Activated T-helper 17 cell treated with anti-CD3 and anti-CD28 coated beads, Interleukin-2, amount 50 U/mL, for 72 hours (primary cell): ENCODE measurements at places on chromosomes 12 and 14. TPM values are rescaled to one million over a fixed set of nuclear protein-coding genes. Genes with fewer than 3 reads are reported as not detected.
A peak's percentile ranks its signal among the peaks of the same experiment; 100 is the strongest.

The GPR84 gene
- total RNA-seq: 2.2 TPM

DNA sequence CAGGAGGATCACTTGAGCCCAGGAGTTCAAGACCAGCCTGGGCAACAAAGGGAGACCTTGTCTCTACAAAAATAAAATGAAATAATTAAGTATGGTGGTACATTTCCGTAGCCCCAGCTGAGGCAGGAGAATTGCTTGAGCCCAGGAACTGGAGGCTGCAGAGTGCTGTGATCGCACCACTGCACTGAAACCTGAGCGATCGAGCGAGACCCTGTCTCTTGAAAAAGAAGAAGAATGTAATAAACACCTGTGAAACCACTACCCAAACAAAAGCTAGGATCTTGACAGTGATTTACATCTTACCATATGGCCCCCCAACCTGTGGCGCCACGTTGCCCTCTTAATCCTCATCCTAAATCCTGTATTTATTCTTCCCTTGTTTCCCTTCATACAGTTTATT is 5.7 kb upstream of the DTX1 start:
- ATAC-seq: no peak

- no peak for ATAC-seq
Measured at GRCh38 chr14:59093902-59094301, 94.6 kb upstream of the DAAM1 start.

The NRXN3 gene
- not detected for total RNA-seq

DNA sequence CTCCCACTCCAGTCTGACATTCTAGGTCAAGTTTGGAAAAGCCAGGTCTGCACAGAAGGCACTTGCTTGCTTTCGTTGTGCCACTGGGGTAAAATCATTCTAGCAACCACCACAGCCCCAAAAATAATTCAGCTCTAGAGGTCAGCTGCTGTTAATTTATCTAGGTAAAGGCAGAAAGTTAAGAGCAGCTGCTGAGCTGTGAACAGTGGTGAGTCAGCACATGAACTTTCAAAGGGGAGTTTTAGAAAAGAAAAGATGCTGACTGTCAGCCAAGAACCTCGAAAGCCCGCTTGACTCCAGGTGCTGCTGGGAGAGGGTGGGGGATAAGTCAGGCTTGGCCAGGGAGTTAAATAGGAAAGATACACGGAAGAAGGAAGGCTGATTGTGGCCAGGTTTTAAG is 12.7 kb downstream of the CCDC197 start:
- ATAC-seq: peak; percentile 43

DNA sequence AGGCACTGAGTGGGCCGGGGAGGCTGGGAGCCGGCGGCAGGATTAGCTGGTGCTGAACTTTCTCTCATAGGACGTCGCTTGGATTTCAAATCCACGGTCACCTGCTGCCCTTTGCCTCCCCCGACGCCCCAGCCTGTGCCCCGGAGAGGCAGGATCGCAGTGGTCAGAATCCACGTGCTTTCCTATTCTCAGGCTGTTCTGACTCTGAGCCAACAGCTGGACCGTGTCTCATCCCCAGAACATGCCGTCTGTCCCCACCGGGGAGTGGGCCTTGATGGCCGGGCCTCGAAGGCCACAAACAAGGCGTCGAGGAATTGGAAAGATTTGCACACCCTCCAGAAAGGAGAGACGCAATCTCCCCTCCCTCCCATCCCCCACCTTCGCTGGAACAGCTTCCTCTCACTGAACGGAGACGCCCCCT is 18.5 kb upstream of the MLXIP start:
- ATAC-seq: no peak

The VWF gene
- 0.04 TPM for total RNA-seq

DNA sequence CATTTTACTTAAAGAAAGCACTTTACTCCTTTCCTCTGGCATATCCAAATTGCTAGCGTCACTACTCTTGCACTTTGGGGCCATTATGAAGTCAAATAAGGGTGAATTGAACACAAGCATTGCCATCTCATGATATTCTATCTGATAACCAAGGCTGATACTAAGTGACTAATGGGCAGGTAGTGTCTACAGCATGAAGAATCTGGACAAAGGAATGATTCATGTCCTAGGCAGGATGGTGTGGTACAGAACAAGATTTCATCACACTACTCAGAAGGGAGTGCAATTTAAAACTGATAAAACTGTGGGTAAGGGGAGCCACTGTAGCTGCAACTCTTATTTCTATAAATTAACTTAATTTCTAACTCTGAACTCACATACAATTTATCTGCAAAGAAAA is 7.7 kb upstream of the SLC6A15 start:
- ATAC-seq: no peak

GRCh38 chr12:9041321-9041720 is 52.0 kb downstream of the KLRG1 start:
- ATAC-seq: no peak

GRCh38 chr14:104115131-104115600 is 23.2 kb upstream of the KIF26A start:
- ATAC-seq: no peak

DNA sequence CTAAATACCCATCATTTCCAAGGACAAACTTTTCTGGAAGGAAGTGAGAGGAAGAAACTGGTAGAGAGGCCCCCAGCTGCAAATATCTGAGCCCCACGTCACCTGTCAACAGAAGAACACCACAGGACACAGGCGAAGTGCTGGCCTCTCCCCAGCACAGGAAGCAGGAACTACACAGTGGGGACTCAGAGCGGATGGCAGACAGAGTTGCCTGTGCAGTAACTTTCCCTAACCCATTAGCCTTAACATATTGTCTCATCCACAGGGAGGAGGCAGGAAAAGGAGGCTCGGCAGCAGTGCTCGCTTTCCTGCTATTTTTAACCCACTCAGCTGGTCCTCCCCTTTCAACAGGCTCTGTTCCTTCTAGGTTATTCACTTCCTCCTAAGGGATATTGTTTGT is 111.5 kb upstream of the TMPO start:
- no peak for ATAC-seq

GRCh38 chr12:93980711-93981110 is 167.7 kb upstream of the PLXNC1 start:
- no peak for ATAC-seq

- ATAC-seq: no peak
Measured at GRCh38 chr14:94532447-94532846, 23.2 kb upstream of the SERPINA12 start.

GRCh38 chr12:70609739-70610491 is 27.3 kb downstream of the PTPRB start:
- peak; percentile 19 for ATAC-seq

- no peak for ATAC-seq
Measured at GRCh38 chr12:6092784-6093722, 31.4 kb downstream of the VWF start.

The HOXC6 gene
- total RNA-seq: not detected

GRCh38 chr14:54503486-54503885 is 6.2 kb upstream of the CGRRF1 start:
- no peak for ATAC-seq

GRCh38 chr12:79634957-79635471 is 55.8 kb downstream of the PAWR start:
- no peak for ATAC-seq

The MGP gene
- total RNA-seq: 0.74 TPM

DNA sequence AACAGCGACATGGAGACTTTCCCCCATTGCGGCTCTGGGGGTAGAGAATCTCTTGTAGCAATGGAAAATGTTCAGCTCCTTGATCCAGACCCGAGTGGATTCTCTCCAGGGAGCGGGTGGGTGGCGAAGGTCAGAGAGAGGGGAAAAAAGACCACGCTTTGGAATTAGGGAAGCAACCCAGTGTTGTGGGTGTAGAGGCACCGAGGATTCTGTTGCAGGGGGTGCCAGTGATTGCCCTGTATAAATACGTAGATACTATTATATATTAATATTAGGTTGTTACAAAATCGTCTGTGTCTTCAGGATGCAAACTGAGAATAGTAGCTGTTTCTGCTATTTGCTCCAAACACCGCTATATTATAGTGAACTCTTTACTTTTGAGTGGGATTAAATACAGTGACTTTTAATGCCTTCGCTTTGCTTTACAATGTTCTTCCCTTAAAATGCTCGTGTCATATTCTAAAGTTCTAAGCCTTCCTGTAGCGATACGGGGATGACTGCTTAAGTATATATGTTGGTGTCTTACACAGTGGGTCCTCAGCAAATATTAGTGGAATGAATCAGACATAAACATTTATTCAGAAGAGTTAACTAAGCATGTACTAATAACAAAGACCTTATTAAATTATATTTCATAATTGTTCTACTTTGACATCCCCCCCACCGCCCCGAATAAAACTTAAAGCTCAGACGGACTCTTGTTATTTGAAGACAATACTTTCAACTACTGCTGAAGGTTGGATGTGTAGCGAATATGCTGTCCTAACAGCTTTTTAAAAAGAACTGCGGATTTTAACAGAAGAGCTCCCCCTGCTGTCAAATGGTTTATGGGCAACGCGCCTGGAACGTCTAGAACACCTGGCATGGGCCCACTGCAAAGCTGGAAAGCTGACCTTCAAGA is 136.4 kb upstream of the KRAS start:
- peak; percentile 20 for ATAC-seq

DNA sequence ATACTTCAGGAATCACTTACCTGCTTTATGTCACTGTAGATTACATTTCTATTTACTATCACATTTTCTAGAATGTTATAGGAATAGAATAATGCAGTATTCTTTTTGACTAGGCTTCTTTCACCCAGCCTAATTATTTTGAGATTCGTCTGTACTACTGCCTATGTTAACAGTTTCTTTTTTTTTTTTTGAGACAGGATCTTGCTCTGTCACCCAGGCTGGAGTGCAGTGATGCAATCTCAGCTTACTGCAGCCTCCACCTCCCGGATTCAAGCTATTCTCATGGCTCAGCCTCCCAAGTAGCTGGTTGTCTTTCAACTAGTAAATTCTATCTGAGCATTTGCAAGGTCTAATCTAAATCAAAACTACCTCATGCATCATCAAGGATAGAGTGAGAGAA is 6.4 kb downstream of the OR6C6 start:
- no peak for ATAC-seq

The LALBA gene
- not detected for total RNA-seq

DNA sequence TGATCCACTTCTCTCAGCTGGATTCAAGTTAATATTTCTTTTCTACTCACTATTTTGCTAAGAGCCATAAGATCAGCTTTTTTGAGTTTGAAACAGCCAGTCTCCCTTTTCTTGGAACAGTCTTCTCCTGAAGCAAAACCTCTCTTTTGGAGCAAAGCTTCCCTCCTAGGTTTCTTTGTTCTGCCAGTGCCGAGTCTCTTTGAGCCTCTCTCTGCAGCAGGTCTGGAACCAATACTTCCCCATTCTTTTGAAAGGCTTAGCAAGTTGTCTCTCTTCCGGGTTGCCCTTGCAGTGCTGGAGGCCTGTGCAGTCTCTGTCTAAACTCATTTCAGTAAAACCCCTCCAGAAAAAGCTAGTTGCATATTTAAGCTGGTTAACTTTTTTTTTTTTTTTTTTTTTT is 454.8 kb downstream of the NOVA1 start:
- ATAC-seq: no peak

- no peak for ATAC-seq
Measured at GRCh38 chr14:101882141-101882935, 82.0 kb upstream of the DYNC1H1 start.

- ATAC-seq: no peak
Measured at GRCh38 chr14:78758333-78758732, 588.2 kb downstream of the NRXN3 start.

DNA sequence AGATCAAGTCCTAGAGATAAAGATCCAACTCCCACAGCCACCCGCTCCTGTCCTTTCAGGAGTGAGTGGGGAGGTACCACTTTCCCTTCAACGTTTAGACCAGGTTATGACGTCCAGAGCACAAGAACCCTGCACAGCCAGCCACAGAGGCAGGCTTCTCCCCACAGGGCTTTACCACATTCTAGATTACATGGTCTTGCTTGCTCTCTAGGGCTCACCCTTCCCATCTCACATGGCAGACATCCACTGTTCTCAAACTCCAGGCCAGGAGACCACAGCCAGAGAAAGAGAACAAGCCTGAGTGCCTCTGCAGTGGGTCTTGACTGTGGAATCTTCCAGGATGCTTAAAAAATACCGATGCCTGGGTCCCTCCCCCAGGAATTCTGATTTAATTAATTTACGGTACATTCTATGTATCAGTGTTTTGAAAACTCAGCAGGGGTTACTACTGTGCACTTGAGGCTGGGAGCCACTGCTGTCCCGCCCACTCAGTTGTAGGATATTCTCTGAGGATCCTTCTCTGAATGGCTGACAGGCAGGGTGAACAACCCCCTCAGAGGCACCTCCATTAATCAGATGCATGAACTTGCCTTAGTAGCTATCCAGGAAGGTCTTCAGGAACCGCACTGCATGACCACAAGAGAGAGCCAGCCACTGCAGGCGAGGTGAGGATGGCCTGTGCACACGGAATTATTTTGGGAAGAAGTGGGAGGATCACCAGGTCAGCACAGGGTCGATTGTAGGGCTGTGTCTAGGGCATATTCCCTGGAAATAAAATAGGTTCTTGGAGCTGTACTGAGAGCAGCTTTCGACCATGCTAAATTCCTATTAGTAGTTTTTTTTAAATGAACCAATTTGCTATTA is 21.5 kb upstream of the SOCS2 start:
- ATAC-seq: no peak

DNA sequence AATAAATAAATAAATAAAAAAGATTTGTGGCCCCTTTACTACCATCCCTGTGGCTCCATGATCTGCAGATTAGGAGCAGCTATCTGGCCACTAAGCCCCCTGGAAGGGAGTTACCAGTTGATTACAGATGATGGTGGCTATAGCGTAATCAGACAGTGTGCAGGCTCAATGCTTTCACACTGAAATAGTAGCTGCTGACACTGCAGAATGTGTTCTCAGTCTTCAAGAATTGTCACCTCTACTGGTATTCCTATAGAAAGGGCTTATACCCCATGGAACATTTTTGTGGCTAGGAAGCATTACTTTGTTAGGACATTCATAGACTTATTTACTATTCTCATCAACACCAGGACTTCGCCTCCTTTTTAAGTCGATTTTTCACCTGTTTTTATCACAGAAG is 30.9 kb downstream of the DCAF4 start:
- no peak for ATAC-seq

The RASSF8 gene
- not detected for total RNA-seq

DNA sequence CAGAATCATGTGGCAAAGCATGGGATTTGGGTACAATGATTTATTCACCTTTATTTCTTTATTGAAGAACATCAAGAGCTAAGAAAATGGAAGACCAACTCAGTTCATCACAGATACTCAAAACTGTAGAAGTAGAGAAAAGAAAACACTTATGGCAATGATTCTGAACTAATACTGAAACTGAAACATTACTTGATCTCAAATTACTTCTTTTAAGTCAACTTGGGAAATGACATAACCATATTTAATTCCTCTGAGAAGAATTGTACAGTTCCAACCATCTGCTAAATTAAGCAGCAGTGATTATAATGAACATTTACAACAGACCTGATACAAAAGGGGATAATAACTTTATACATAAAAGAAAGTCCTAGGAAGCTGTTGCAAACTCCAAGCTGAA is 466.5 kb downstream of the TMTC2 start:
- peak; percentile 37 for ATAC-seq

The DENND5B gene
- 0.58 TPM for total RNA-seq

GRCh38 chr12:101299346-101299745 is 19.4 kb downstream of the UTP20 start:
- no peak for ATAC-seq

The CCDC197 gene
- not detected for total RNA-seq

- no peak for ATAC-seq
Measured at GRCh38 chr14:76007379-76007778, 21.8 kb downstream of the IFT43 start.

- ATAC-seq: no peak
Measured at GRCh38 chr14:37114002-37114401, 58.4 kb downstream of the SLC25A21 start.

The SELPLG gene
- total RNA-seq: 89.1 TPM
